MCF 10A (cell line): ENCODE measurements at places on chromosomes 13 and 19. TPM values are rescaled to one million over a fixed set of nuclear protein-coding genes. Genes with fewer than 3 reads are reported as not detected.

Gene C19orf38
- total RNA-seq: 0.30 and 0.49 TPM in 2 replicates

DNA sequence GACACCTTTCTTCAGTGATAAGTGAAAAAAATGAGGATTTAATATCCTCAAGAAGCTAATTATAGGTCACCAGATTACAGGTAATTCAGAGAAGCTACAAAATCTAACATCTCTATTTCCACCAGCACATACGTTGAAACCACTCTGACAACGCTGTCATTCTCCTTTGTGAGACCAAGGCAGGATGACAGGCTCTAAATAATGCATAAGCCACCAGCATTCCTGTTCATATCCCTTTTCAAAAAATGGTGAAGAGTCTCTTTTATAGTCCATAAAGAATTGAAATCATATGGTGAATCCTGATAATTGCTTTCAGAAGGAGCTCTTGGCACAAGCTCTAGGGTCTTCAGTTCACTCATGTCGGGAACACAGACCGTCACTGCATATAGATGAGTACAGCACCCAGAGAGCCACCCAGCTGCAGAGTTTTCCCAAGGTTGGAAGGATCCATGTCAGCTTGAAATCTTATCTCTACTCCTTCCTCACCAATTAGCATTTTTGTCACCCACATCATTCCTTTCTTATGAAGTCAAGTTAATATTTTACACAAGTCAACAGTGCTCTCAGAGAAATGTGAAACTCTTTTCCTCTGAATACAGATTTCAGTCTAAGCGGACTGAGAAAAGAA, 431.4 kb downstream of the TBC1D4 start:
- H3K36me3 ChIP-seq: no peaks in the 10 kb centered on the region
- no peak for DNase-seq
- H3K27ac ChIP-seq: no peak overlapping the region

DNA sequence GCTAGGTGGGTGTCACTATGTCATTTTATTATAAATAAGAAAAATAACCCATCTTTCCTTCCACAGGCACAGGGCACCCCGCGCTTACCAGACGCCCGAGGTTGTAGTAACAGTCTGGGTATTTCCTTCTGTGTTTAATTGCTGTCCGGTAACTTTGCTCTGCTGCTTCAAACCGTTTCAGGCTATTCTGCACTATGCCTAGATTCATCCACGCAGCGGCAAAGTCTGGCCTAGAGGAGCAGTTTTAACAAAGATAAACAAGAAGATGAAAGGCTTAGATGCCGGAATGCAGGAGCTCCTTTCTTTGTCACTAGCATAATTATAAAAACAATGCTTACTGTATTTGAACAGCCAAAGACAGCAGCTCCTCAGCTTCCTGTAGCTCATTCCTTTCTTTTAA, 36.9 kb upstream of the GGACT start:
- no peaks in the 10 kb centered on the region for H3K27me3 ChIP-seq
- no peaks in the 10 kb centered on the region for H3K4me1 ChIP-seq
- H3K27ac ChIP-seq: no peak overlapping the region

- peaks cover 55% of the 10 kb centered on the region for H3K36me3 ChIP-seq
- no peaks in the 10 kb centered on the region for H3K27me3 ChIP-seq
- H3K4me3 ChIP-seq: no peak overlapping the region
- H3K4me1 ChIP-seq: no peaks in the 10 kb centered on the region
Observed at GRCh38 chr19:13959962-13960862, 7.9 kb downstream of the DCAF15 start.

DNA sequence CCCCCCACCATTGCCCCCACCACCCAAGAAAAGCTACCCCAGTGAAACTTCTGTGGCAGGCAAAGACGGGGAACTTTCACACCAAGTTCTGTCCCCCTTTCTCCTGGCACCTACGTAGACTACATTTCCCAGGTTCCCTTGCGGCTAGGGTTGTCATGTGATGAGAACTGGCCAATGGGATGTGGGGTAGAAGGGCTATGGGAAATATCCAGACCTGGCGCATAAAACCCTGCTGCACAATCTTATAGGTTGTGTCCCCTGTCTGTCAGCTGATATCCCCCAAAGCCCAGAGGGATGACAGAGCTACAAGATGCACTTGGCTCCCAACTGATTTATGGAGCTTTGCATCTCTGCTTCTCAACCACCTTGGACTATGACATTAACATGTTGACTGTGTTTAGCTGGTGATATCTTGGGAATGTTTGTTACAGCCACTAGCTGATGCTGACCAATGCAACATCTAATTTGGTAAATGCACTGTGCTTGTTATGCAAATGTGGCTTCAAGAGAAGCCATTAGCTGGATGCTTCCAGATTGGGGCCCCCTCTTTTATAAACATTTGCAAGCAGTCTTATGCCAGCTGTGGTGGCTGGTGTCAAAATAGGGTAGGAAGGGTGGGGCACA, 6.1 kb downstream of the SH2D3A start:
- H3K36me3 ChIP-seq: peaks cover 35% of the 10 kb centered on the region
- DNase-seq: no peak
- H3K4me3 ChIP-seq: no peak overlapping the region
- no peaks in the 10 kb centered on the region for H3K27me3 ChIP-seq
- H3K4me1 ChIP-seq: peaks cover 3% of the 10 kb centered on the region
- H3K27ac ChIP-seq: no peak overlapping the region

Gene CEACAM3
- not detected in 2 replicates for total RNA-seq

DNA sequence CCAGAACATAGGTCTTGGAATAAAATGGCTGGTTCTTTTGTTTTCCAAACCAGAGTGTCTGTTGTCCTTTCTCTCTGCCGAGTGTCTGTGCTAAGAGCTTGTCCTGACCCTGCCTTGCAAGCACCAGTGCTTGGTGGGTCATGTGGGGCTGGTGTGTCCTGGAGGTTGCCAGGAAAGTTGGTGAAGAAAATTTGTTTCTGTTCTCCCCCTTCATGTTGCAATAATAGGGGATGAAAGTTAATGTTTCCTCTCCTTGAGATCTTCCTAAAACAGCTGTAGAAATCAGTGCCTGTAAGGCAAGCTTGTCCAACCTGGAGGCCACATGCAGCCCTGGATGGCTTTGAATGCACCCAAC, 2.7 kb downstream of the HAMP start:
- no peaks in the 10 kb centered on the region for H3K4me1 ChIP-seq
- no peak for DNase-seq
- H3K4me3 ChIP-seq: no peak overlapping the region
- H3K36me3 ChIP-seq: peaks cover 5% of the 10 kb centered on the region
- H3K27me3 ChIP-seq: peaks cover 28% of the 10 kb centered on the region

DNA sequence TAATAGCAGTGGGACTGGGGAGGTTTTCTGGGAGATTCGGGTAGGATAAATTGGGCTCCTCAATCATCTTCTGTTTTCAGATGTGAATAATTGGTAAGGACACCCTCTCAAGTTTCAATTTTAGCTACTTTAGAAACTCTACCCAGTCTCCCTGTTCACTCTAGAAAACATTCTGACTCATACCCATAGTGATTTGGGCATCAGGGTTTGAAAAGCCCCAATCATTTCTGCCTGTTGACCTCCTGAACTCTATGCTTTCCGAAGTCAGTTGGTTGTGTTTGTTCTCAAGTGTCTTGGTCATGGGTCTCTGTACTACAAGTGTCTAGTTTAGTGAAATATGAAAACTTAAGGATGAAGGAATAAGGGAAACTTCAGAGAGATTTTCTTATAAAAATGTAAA, 911.3 kb upstream of the GPC6 start:
- peaks cover 6% of the 10 kb centered on the region for H3K4me1 ChIP-seq
- H3K27ac ChIP-seq: no peak overlapping the region
- no peak for DNase-seq
- no peaks in the 10 kb centered on the region for H3K36me3 ChIP-seq
- H3K4me3 ChIP-seq: no peak overlapping the region

DNA sequence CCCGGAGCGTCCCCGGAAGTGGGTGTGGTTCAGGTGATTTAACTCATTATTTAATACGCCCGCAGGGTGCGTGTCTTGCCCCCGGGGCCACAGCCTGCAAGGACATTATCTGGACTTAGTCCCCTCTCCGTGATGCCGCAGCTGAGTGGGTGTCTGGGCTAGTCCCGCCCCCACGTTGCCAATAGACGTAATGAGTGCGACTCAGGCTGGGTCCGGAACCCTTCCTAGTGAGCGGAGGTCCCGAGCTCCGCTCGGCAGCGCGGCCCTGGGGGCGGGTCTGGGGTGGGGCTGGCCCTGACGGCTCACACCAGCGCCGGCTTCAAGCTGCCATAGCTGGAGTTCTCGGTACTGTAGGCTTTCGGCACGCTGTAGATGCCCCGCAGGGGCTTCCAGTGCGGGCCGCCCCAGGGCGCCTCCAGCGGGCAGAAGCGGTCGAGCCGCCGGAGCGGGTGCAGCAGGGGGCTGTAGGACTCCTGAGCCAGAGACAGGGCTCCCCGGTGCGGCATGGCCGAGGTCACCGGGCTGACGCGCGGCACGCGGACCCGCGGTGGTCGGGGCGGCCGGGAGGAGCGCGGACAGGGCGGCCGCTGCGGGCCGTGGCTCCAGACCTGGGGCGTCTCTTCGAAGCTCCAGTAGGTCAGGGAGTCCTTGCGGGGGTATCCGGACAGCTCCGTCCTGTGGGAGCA, 918 bp upstream of the LHB start:
- no peak for DNase-seq
- no peak overlapping the region for H3K27ac ChIP-seq
- peaks cover 43% of the 10 kb centered on the region for H3K36me3 ChIP-seq
- H3K27me3 ChIP-seq: no peaks in the 10 kb centered on the region
- no peak overlapping the region for H3K4me3 ChIP-seq
- H3K4me1 ChIP-seq: peaks cover 18% of the 10 kb centered on the region

DNA sequence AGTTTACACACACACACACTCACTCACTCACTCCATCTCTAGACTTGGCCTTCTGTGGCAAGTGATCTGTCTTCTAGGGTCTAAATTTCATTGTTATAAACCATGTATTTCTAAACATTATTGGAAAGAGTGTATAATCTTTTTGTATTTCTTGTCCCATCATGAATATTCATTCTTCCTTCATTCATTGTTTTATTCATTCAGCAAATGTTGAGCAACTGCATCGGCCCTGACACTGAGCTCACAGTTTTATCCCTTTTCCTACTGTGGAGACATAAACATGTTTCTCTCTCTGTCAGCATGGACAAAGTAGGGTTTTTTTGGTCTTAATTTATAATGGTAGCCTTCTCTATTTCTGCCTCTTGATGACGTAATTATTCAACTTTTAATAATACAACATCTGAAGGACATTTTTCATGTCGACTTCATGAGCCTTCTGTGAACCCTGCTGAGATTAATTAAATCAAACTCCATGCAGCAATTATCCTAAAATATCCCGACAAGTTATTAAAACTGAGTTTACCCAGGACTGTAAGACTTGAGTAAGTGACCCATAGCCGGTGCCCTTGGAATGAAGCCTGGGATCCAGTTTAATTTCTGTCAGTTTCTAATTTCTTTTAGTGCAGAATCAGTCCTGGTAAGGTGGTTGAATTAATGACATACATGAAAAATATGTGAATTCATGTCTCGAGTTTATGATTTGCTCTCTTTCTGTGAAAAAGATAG, 7.3 kb downstream of the SPATA13 start:
- H3K36me3 ChIP-seq: no peaks in the 10 kb centered on the region
- DNase-seq: no peak
- H3K27me3 ChIP-seq: no peaks in the 10 kb centered on the region
- no peak overlapping the region for H3K27ac ChIP-seq
- H3K4me3 ChIP-seq: no peak overlapping the region
- no peaks in the 10 kb centered on the region for H3K4me1 ChIP-seq

GRCh38 chr13:88000239-88000638, 329.1 kb downstream of the SLITRK5 start:
- peak overlapping the region; percentile 23 for H3K27ac ChIP-seq
- H3K36me3 ChIP-seq: no peaks in the 10 kb centered on the region
- H3K27me3 ChIP-seq: no peaks in the 10 kb centered on the region
- DNase-seq: peak; percentile 1

Gene PGLYRP1
- total RNA-seq: not detected in 2 replicates

Gene N4BP2L1
- total RNA-seq: 1.6 and 1.9 TPM in 2 replicates

DNA sequence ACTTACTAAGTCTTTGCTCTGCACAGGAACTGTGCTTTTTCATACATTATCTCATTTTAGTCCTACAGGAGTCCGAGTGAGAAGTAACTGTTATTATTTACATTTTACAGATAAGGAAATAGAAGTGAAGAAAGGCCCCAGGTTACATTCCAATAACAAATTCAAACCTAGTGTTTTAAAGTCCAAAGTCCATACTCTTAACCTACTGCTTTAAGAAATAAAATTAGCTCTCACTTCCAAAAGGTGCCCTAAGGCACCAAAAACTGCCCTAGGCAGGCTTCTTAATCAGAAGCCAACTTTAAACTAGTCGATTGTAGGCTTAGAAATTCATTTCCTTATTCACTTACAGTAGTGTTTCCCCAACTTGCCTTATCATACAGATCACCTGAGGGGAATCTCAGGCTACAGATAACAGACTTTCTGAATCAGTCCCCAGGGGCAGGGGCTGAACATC, 555.9 kb downstream of the DIAPH3 start:
- no peaks in the 10 kb centered on the region for H3K4me1 ChIP-seq
- H3K27me3 ChIP-seq: peaks cover 15% of the 10 kb centered on the region
- H3K36me3 ChIP-seq: no peaks in the 10 kb centered on the region
- no peak for DNase-seq

Gene ONECUT3
- 0.02 TPM in 1 of 2 replicates, not detected in the other for total RNA-seq

GRCh38 chr13:33855371-33855895, 37.5 kb downstream of the RFC3 start:
- H3K27ac ChIP-seq: no peak overlapping the region
- H3K4me3 ChIP-seq: no peak overlapping the region
- no peak for DNase-seq
- H3K4me1 ChIP-seq: no peaks in the 10 kb centered on the region
- no peaks in the 10 kb centered on the region for H3K27me3 ChIP-seq
- H3K36me3 ChIP-seq: no peaks in the 10 kb centered on the region

DNA sequence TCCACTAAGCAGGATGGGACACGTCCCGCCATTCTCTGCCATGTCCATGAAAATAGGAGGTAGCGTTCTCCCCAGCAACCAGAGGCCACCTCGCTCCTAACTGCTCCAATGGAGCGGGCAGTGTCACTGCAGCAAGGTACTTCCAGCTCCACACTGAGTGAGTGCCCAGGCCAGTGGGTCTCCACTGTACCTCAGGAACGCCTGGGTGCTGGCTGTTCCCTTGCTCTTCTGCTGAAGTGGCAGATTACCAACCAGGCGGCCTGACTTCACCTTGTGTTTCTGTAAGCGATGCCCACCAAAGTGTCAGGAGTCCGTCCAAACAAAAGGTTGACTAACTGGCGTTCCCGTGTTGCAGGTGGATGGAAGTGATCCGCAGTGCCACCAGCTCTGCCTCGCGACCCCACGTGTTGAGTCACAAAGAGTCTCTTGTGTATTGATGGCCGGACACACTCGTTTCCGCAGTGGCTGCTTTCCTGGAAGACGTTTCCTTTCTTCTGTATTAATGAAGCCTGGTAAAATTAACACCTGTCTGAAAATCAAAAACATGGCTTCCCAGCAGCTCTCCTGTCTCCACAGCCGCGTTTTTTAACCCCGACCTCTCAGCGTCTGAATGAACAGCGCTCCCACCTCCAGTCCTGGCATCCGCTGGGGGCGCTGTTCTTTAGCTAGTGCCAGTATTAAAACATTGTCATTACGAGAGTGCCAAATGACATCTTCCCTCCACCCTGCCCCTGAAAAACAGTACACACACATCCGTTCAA, 128.8 kb downstream of the STK24 start:
- peaks cover 67% of the 10 kb centered on the region for H3K36me3 ChIP-seq
- H3K4me3 ChIP-seq: no peak overlapping the region
- peaks cover 19% of the 10 kb centered on the region for H3K4me1 ChIP-seq
- no peak overlapping the region for H3K27ac ChIP-seq

Gene RUBCNL
- total RNA-seq: 0.37 and 1.2 TPM in 2 replicates

Gene SBK2
- total RNA-seq: not detected in 2 replicates

GRCh38 chr19:17327068-17327653, 7.5 kb downstream of the ANO8 start:
- H3K4me3 ChIP-seq: peak overlapping the region; percentile 21
- H3K4me1 ChIP-seq: peaks cover 5% of the 10 kb centered on the region
- DNase-seq: no peak

GRCh38 chr13:94677799-94678198, 34.5 kb downstream of the SOX21 start:
- no peak overlapping the region for H3K4me3 ChIP-seq
- H3K27me3 ChIP-seq: no peaks in the 10 kb centered on the region
- H3K4me1 ChIP-seq: no peaks in the 10 kb centered on the region
